GM06990 (cell line): ENCODE measurements at places on chromosomes 2 and 18.
A peak's percentile ranks its signal among the peaks of the same experiment; 100 is the strongest.

GRCh38 chr2:158990397-158991214 lies 22.2 kb downstream of the TANC1 start:
- DNase-seq = no peak

DNA sequence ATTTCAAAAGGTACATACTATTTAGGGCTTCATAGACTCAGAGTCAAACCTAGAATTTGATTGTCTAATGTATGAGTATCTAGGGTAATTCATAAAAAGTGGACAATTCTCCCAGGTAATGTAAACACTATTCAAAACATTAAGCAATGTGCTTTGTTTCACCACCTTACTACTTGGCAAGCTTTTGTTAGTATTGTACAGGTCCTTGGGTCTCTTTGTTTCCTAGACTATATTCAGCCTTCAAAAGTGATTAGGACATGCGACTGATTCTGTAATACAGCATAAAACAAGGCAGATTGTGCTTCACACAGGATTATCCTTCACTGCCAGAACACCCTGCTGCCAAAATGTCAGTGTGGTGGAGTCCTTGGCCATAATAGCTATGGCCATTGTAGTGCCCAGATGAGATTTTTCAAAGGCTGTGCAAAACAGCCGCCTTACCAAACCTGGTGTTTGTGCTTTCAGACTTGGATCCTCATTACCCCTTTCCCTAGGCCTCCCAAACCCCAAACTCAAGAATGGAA lies 90.1 kb upstream of the CAVIN2 start:
- no peak for DNase-seq

GRCh38 chr18:70194227-70194890 lies 11.1 kb downstream of the RTTN start:
- peak; percentile 69 for DNase-seq

DNA sequence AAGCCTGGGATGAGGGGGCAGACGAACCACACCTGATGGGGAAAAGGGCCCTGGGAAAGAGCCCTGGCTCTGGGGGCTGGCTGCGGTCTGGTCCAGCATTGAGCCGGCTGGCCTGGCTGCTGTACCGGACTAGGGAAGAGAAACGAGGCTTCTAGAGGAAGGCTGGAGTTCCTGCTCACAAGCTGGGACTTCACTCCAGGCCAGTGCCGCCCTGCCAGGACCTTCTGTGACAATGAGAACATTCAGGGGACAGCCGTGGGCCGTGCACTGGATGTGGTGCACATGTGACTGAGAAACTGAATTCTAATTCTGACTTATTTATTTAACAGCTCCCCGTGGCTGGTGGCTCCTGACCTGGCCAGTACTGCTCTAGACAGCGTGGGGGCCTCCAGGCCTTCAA lies 269.3 kb downstream of the HDAC4 start:
- no peak for DNase-seq

- DNase-seq = no peak
Measured at GRCh38 chr2:1514391-1515072, 101.3 kb downstream of the TPO start.

- DNase-seq = no peak
Measured at GRCh38 chr2:2765839-2766495, 434.9 kb upstream of the MYT1L start.

- no peak for DNase-seq
Measured at GRCh38 chr2:235171550-235172031, 219.8 kb downstream of the SH3BP4 start.

- DNase-seq = no peak
Measured at GRCh38 chr2:154261473-154262027, 389.8 kb downstream of the GALNT13 start.

- peak; percentile 33 for DNase-seq
Measured at GRCh38 chr2:54757500-54757899, 34.0 kb downstream of the EML6 start.

- DNase-seq = no peak
Measured at GRCh38 chr2:215966274-215966673, 47.1 kb downstream of the MREG start.
